ENCODE measurements at places on chromosomes 4 and X. TPM values are rescaled to one million over a fixed set of nuclear protein-coding genes. Genes with fewer than 3 reads are reported as not detected.

The TLR3 gene
- total RNA-seq = 5.2 TPM

The TRAM1L1 gene
- total RNA-seq = 0.88 TPM

The PDZD4 gene
- total RNA-seq = 0.09 TPM

The KIAA1210 gene
- total RNA-seq = not detected

The LNX1 gene
- 1.3 TPM for total RNA-seq

The ENAM gene
- 0.05 TPM for total RNA-seq

The DSPP gene
- not detected for total RNA-seq

DNA sequence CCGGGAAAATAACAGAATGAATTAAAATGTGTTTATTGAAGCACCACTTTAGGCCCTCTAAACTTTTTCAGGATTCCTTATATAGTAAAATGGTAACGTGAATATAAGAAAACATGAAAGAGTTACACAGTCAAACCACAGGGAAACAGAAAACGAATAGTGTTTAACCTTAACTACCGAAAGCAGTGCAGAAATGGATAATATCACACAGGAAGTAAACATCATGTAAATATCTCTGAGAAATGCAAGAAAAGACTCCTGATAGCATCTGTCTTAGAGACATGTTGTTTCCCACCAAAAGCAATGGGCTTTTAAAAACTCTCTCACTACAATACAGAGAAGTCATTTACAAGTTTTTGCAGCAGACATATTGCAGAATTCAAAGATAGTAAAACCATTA is 323.9 kb upstream of the CXXC4 start:
- no peaks in the 10 kb centered on the region for H3K27me3 ChIP-seq
- no peak for DNase-seq
- H3K27ac ChIP-seq = no peak overlapping the region
- no peaks in the 10 kb centered on the region for H3K36me3 ChIP-seq
- H3K4me3 ChIP-seq = no peak overlapping the region

DNA sequence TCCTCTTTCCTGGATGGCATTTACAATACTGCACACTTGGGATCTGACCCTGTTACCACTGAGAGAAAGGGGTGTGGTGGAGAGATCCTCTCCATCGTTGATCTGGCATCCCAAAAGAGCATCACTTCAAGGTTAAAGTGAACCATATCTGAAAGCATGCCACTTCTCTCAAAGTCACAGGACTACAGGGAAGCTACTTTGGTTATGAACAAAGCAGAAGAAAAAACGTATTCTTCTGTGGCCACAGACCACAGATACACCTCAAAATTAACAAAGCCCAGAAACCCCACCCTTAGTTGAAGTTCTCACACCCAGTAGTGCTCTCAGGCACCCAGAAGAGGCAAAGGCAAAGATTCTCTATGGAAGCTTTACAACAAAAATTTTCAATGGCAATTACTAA is 108.3 kb downstream of the JADE1 start:
- no peaks in the 10 kb centered on the region for H3K4me1 ChIP-seq
- no peak overlapping the region for H3K27ac ChIP-seq
- DNase-seq = no peak

DNA sequence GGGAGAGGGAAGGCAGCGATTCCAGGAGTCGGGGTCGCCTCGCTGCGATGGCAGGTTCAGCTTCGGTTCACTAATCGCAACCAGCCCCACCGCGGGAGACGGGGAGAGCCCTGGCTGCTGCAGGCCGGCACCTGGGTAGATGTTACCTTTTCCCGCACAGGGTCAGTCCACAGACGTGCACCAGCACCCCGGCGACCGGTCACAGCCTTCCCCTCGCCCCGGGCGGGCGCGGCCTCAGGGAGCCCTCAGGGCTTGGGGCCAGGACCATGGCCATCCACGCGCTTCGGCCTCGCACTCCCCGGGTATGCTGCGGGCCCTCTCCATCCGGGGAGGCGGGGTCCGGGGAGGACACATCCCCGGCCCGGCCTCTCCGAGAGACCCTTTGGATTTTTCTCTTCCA is 26.1 kb upstream of the EXOC1L start:
- DNase-seq = no peak
- H3K36me3 ChIP-seq = no peaks in the 10 kb centered on the region
- H3K27me3 ChIP-seq = peaks cover 33% of the 10 kb centered on the region
- peaks cover 2% of the 10 kb centered on the region for H3K4me1 ChIP-seq
- no peak overlapping the region for H3K27ac ChIP-seq

DNA sequence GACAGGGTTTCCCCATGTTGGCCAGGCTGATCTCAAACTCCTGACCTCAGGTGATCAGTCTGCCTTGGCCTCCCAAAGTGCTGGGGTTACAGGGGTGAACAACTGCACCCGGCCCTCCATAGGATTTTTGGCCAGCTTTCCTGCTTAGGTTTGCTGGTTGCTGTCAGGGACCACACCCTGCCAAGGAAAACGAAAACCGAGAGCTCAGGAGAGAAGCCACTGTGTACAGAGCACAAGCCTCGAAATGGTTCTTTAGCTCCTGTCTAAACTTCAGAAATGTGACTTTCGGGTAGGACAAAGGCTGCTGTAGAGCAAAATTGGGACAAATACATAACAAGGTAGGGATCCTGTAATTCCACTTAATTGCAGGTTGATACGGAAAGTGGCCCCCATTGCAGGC is 146.3 kb upstream of the ATP6AP2 start:
- no peak for DNase-seq
- no peaks in the 10 kb centered on the region for H3K27me3 ChIP-seq
- H3K4me3 ChIP-seq = no peak overlapping the region

DNA sequence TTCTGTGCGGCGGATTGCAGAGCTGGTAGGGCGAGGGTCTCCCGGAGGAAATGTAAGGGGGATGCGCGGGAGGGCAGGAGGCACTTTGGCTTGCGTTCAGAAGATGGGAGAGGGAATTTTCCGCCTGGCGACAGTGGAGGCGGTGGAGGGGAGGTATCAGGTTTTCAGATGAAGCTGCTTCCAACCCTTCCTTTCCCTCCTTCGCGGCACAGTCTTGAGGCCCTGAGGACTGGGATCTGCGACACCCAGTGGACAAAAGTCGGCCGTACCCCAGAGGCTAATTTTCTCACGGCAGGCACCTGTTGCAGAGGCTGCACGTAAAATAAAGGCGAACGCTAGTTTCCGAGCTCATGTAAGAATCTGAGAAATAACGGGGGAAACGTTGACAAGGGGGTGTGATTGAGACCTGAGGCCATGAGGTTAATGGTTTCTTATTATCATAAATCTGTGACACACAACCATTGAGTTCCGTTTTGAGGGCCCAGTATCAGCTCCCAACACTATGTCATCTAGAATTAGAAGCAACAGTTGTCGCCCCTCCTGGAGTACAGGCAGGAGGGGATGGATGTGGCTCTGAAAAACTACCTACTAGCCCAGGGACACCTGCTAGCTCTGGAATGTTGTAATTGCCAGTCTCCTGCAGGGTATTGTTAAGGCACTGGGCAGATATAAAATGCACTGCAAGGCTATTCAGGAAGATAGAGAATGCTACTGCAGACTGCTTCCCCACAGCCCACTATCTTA is 1.1 kb downstream of the ZCCHC18 start:
- peak overlapping the region; percentile 72 for H3K27ac ChIP-seq
- no peaks in the 10 kb centered on the region for H3K36me3 ChIP-seq
- H3K4me3 ChIP-seq = peak overlapping the region; percentile 76
- no peaks in the 10 kb centered on the region for H3K27me3 ChIP-seq

DNA sequence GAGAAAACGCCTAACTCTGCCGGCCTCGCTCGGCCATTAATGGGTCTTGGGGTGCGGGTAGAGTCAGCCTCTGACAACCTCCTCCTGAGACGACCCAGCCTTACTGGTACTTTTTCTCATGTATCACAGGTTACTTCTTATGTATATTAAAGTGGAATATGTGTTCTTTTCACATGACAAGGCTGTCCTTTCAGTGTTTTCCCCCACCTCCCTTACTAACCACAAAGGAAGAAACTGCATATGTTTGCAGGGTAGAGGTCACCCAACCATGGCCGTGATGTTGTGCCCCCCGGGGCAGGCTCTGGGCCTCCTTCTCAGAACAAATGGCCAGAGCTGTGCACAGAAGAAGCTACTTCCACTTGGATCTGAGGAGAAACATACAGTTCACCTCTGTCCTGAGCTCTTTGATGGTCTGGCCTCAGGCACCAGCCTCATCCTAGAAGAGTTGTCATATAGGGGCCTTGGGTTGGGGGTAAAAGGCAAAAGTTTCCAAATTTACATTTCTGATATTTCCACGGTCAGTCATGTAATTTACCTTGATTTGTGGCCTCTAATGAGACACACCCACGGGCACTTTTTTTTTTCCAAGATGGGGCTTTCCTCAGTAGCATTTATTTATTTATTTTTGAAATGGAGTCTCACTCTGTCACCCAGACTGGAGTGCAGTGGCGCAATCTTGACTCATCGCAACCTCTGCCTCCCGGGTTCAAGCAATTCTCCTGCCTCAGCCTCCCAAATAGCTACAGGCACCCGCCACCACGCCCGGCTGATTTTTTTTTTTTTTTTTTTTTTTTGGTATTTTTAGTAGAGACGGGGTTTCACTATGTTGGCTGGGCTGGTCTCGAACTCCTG is 1.9 kb downstream of the SOWAHD start:
- H3K4me3 ChIP-seq = no peak overlapping the region
- no peaks in the 10 kb centered on the region for H3K36me3 ChIP-seq
- H3K27me3 ChIP-seq = no peaks in the 10 kb centered on the region
- no peak for DNase-seq

GRCh38 chr4:180557348-180557747 is 1685.9 kb upstream of the TENM3 start:
- H3K27ac ChIP-seq = no peak overlapping the region
- H3K4me3 ChIP-seq = no peak overlapping the region
- H3K27me3 ChIP-seq = no peaks in the 10 kb centered on the region
- DNase-seq = no peak
- no peaks in the 10 kb centered on the region for H3K4me1 ChIP-seq

DNA sequence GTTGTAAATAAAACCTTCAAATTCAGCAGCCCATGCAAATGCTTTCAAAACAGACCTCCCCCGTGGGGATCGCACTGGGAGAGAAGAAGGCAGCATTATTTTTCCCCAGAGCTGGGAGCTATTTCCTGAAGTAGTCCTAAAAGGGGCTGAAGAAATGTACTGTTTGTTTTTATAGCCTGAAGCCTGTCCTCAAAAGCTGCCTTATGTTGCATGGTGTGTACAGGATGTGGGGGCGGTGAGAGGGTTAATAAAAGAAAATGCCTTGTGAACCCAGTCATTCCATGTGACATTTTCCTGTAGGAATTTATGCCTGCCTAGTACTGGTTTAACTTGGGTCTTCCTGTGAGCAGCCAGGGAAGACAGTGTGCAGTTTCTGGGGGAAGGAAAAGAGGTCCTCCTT is 144.1 kb downstream of the SOWAHB start:
- H3K27ac ChIP-seq = peak overlapping the region; percentile 86
- peak overlapping the region; percentile 39 for H3K4me3 ChIP-seq
- H3K36me3 ChIP-seq = peaks cover 2% of the 10 kb centered on the region
- peaks cover 28% of the 10 kb centered on the region for H3K4me1 ChIP-seq
- peak; percentile 86 for DNase-seq

GRCh38 chrX:110178179-110178865 is 139.6 kb downstream of the AMMECR1 start:
- no peaks in the 10 kb centered on the region for H3K27me3 ChIP-seq
- no peak overlapping the region for H3K27ac ChIP-seq
- peaks cover 3% of the 10 kb centered on the region for H3K4me1 ChIP-seq
- no peaks in the 10 kb centered on the region for H3K36me3 ChIP-seq
- no peak overlapping the region for H3K4me3 ChIP-seq

DNA sequence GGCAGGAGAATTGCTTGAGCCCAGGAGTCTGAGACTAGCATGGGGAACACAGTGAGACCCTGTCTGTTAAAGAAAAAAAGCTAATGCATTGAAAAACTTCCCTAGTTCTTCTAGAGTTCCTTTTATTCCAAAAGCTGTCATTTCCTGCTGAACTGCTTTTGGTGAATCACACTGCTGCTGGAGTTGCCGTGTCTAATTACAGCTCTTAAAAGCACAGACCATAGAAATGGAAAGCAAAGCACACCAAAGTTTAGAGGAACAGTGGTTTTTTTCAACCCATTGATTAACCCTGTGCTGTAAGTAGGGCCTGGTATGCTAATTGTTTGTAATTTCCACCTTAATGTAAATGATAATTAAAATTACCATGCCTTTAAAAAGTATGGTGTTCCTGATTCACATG is 52.4 kb downstream of the SEPTIN11 start:
- H3K27ac ChIP-seq = peak overlapping the region; percentile 80
- peaks cover 49% of the 10 kb centered on the region for H3K4me1 ChIP-seq
- H3K36me3 ChIP-seq = peaks cover 13% of the 10 kb centered on the region
- peak; percentile 87 for DNase-seq

- H3K27ac ChIP-seq = no peak overlapping the region
- H3K4me1 ChIP-seq = no peaks in the 10 kb centered on the region
- H3K36me3 ChIP-seq = no peaks in the 10 kb centered on the region
- no peak overlapping the region for H3K4me3 ChIP-seq
- H3K27me3 ChIP-seq = no peaks in the 10 kb centered on the region
Observed at GRCh38 chrX:96564595-96564994, 120.0 kb upstream of the DIAPH2 start.

DNA sequence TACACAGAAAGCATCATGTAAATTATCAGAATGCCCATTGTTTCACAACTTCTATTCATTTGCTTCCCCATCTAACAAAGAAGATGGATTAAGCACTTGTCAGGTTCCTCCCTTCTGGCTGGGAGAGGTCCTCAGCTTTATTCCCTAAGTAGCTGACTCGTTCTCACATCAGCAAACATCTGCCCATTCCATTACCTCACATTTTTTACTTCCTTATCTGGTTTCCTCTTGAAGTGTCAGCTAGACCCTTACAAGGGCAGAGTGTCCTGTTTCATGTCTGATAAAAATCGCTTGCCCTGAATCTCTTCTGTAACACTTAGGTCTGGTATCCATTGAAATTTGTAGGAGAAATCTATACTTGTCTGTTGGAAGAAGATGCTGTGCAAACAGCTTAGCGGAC is 34.7 kb downstream of the TMPRSS11A start:
- H3K27me3 ChIP-seq = no peaks in the 10 kb centered on the region
- no peak overlapping the region for H3K4me3 ChIP-seq
- peak; percentile 31 for DNase-seq
- no peaks in the 10 kb centered on the region for H3K36me3 ChIP-seq
- H3K27ac ChIP-seq = no peak overlapping the region
- H3K4me1 ChIP-seq = no peaks in the 10 kb centered on the region

DNA sequence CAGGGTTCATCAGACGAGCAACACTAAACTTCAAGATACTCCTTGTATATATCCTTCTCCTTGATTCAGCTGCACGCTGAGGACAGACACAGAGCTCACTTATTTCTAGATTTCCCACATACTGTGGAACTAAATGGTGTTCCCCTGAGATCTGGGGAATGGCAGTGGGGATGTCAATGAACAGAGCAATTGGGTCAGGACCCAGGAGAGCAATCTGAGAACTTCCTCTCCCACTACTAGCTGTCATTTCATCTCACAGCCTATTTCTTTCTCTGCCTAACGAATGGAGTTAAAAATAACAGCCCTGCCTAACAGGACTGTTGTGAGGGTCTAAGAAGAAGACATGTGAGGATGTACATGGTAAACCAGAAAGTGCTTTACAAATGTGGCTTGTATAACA is 10.7 kb downstream of the NAAA start:
- no peak for DNase-seq
- H3K4me1 ChIP-seq = no peaks in the 10 kb centered on the region
- no peaks in the 10 kb centered on the region for H3K27me3 ChIP-seq
- no peaks in the 10 kb centered on the region for H3K36me3 ChIP-seq
- H3K27ac ChIP-seq = no peak overlapping the region
- no peak overlapping the region for H3K4me3 ChIP-seq

GRCh38 chrX:148588649-148589310 is 88.4 kb downstream of the AFF2 start:
- DNase-seq = no peak
- H3K36me3 ChIP-seq = no peaks in the 10 kb centered on the region
- H3K4me3 ChIP-seq = no peak overlapping the region
- H3K27me3 ChIP-seq = no peaks in the 10 kb centered on the region

- H3K27me3 ChIP-seq = no peaks in the 10 kb centered on the region
- DNase-seq = no peak
- H3K27ac ChIP-seq = no peak overlapping the region
- no peaks in the 10 kb centered on the region for H3K36me3 ChIP-seq
- H3K4me3 ChIP-seq = no peak overlapping the region
- H3K4me1 ChIP-seq = peaks cover 32% of the 10 kb centered on the region
Observed at GRCh38 chr4:185726931-185727330, 85.1 kb downstream of the SORBS2 start.
